ENCODE measurements at places on chromosomes 1 and 21. TPM values are rescaled to one million over a fixed set of nuclear protein-coding genes. Genes with fewer than 3 reads are reported as not detected.

The CA14 gene
- total RNA-seq: not detected

The ABCA4 gene
- 0.15 TPM for total RNA-seq

The S100A6 gene
- total RNA-seq: 1,802 TPM

The IQCC gene
- total RNA-seq: 1.3 TPM

The CNKSR1 gene
- 0.08 TPM for total RNA-seq

The NMNAT2 gene
- total RNA-seq: 2.2 TPM

The S100A5 gene
- not detected for total RNA-seq
